ENCODE measurements at places on chromosomes 13 and 19.

DNA sequence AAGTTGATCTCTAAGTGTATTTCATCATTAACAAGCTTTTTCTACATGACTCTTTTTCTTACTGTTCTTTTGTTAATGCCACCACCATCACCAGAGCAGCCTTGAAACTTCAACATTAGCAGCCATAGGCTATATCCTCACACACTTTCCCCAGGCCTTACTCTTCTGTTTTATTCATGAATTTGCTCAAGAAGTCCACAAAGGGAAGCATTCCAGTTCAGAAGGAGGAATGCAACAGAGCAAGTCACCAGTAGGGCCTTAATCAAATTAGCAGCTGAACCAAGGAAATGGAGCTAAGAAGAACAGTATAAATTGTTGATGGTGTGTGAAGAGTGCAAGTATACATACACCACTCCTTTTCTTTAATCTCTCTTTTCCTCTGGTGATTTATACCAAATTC lies 223.1 kb downstream of the NBEA start:
- DNase-seq: no peak

DNA sequence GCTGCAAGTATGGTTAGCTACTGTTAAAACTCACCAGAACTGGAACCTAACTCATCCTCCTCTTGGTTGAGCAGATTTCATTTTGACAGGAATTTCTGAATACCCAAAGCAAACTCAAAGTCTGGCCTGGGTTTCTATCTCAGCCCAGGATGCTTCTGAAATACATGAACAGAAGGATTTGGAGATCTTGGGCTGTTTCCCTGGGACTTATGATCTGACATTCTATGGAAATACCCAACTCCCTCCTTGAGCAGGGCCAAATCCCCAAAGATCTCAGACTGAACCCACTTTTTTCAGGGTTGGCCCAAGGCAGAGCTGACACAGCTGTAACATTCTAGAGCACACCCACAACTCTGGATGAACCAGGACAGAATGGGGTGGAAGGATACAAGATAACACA lies 1.1 kb upstream of the ITM2B start:
- no peak for DNase-seq

- DNase-seq: no peak
Measured at GRCh38 chr19:44026622-44027021, 1.4 kb downstream of the ZNF222 start.

GRCh38 chr13:42173789-42174343 lies 98.1 kb upstream of the AKAP11 start:
- DNase-seq: no peak

DNA sequence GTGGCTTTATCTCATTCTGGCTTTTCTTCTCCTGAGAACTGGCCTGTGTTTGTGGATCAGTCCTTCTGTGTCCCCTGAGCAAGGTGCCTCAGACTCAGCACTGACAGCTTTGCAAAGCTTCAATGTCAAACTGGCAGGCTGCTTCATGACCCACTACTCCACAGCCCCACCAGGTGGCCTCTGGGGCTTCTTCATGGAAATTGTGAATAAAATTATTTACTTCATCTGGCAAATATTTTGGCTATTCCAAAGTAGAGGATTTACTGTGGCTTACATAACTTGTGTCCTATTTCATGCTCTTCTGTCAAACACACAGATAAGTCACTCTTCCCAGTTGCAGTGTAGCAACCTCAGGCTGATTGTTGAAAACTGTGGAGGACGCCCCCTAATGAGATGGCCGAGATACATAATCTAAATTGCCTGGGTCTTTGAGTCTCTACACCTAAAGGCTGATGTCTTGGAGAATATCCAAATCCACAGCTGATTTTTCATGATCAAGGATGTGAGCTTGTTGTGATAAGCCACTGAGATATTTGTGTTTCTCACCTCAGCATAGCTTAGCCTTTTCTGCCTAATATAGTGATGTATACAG lies 721.9 kb upstream of the SLC10A2 start:
- DNase-seq: peak; percentile 17

GRCh38 chr19:42420055-42420544 lies 7.1 kb downstream of the LIPE start:
- DNase-seq: peak; percentile 90

Data from hematopoietic multipotent progenitor cell treated with erythropoietin and hydrocortisone succinate and interleukin-3 and kit ligand, for 6 days (in vitro differentiated cells).